ENCODE measurements at places on chromosomes 5 and 9.

GRCh38 chr9:106797299-106797698 is 65.7 kb upstream of the ZNF462 start:
- DNase-seq: no peak

GRCh38 chr5:59491945-59492344 is 401.6 kb downstream of the PDE4D start:
- no peak for DNase-seq

DNA sequence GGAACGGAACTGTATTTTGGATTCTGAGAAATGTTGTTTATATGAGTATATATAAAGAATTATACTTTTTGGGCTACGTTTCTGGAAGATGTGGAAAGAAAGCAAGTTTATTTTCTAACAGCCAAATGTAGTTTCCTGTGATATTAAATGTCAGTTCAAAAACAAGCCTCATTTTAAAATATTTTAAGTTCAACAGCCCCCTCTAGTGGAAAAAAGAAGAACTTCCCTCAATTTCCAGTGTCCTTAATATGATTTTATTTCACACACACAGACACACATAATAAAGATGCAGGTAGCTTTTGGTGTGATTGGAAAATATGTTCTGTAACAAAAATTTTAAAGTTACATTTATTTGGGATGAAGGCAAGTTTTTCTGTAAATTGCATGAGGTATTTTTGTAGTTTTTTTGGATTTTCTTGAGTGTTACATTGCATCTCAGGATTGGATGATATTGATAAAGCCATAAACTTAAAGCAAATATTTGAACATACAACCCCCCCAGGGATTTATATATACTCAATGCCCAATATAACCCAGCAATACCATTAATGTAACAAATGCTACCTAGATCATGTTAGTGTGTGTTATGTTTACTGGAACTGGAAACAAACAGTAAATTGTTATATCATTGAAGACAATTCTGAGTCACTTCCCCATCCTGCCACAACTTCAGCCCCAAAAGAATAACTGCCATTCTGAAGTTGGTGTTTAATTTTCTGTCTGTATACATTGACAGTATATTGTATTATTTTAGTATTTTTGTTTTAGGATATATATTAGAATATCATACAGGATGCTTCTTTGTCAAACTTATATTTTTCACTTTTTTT is 54.0 kb downstream of the CCDC171 start:
- no peak for DNase-seq

DNA sequence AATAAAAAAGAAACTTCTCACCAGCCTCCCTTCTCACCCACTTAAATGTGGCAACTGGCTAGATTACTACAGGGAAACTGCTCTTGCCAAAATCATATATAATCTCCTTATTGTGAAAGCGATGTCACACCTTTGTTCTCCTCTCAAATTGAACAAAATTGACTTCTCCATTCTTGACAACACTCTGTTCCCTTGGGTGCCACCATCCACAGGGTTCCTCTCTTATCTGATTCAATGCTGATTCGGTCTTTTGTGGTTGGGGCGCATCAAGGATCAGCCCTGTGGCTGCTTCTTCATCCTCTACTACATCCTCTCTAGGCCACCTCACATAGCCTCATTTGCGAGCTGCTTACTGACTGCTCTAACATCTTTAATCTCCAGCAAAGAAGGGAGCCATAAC is 86.1 kb downstream of the EDIL3 start:
- DNase-seq: no peak

DNA sequence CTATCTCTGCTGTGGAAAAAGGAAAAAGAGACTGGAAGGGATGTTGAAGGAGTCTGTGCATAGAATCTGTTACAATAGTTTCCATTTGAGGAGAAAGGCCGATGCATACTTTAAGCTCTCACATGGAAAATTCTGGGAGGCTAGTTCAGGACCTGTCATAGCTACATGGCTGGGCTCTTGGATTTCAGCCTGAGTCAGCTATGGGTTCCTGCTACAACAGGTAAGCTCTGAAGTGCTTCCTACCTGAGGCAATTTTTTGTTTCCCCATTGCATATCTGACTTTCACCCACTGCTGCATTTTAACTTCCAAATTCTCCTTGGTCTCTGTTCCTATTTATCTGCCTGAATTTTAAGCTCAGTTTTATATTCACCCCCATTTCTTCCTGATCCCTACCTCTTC is 310.7 kb downstream of the RAB3C start:
- DNase-seq: no peak

DNA sequence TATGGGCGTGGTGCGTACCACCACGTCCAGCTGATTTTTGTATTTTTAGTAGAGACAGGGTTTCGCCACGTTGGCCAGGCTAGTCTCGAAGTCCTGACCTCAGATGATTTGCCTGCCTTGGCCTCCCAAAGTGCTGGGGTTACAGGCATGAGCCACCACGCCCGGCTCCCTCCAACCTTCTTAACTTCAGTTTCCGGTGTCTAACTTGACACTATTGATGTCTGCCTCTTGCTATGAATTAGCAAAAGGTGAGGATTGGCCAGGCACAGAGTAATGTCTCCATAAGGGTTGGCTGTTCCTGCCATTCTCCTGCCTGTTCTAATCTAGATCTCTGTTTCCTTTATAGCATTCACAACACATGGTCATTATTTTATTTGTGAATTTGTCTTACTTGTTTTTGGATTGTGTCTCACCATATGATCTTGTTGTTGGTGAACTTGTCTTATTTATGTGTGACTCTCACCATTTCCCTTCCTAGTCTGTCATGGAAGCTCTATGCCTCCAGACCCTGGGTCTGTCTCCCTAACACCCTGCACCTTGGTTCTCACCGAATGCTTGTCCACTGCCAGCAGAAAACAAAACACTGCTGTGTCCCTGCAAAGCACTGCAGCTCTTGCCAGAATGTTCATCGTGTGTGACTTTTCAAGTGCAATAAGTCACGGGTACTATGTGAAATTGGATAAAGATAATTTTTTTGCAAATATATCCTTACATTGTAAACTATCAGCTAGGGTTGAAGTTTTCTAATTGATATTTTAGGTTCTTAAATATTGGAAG is 26.0 kb downstream of the BASP1 start:
- no peak for DNase-seq

DNA sequence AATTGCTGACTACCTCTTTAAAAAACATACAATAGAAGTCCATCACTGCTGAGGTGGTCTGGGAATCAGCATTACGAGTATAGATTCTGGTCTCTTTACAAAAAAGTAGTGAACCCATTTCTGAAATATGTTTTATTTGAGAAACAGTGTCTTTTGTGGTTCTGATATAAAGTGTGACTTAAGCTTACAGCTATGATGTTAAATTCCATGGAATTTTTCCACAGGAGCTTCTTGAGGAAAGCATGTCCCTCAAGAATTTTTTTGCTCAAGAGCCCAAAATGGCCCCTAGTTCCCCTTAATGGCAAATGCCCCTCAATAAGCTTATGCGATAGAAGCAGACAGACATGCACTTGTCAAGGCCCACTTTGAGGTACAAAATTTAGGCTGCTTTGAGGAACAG is 265.7 kb downstream of the FAM170A start:
- DNase-seq: no peak

DNA sequence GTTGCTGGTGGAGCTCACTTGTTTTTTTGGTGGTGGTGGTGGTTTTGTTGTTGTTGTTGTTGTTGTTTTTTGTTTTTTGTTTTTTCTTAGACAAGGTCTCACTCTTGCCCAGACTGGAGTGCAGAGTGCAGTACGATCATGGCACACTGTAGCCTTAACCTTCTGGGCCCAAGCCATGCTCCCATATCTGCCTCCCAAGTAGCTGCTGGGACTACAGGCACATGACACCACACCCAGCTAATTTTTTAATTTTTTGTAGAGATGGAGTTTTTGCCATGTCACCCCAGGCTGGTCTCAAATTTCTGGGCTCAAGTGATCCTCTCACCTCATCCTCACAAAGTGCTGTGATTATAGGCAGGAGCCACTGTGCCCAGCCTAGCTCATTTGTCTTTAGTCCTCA is 53.5 kb downstream of the NUP214 start:
- no peak for DNase-seq

DNA sequence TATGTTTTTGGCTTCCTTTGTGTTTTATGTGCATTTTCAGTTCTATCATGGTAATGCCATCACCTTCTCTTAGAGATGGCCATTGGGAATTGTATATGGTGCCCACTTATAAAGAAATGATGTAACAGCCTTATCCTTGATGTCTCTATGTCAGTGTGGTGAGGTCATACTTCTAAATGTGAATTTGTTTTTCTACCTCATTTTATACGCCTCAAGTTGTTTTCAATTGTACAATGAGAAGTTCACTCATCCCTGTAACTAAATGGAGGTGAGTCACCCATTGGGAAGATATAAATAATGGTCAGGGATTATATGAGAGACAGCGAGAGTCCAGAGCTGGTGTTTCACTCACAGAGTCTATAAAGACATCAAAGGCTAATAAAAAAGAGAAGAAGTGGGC is 402.4 kb downstream of the AGTPBP1 start:
- DNase-seq: no peak

GRCh38 chr9:81470864-81471263 is 218.5 kb downstream of the TLE1 start:
- DNase-seq: no peak

- DNase-seq: no peak
Observed at GRCh38 chr5:111942201-111942600, 185.2 kb upstream of the NREP start.

DNA sequence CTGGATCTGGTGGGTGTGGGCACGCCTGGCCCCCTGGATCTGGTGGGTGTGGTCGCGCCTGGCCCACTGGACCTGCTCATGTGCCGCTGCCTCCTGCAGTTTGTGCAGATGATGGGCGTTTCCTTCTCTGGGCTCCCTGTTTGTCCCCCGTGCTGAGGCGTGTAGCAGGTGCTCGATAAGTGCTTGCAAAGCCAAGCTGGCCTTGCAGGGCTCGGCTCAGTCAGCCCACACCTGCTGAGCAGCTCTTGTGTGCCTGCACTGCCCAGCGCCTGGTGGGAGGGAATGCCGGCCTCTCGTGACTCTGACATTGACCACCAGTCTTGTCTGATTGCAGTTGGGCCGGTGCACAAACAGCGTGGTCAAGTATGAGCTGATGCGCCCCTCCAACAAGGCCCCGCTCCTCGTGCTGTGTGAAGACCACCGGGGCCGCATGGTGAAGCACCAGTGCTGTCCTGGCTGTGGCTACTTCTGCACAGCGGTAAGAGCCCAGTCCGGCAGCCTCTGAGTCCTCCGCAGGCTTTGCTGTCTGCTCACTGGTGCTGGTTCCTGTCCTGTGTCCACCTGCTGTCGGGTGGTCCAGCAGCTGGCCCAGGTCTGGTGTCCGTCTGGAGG is 102.7 kb upstream of the CACNA1B start:
- DNase-seq: no peak

DNA sequence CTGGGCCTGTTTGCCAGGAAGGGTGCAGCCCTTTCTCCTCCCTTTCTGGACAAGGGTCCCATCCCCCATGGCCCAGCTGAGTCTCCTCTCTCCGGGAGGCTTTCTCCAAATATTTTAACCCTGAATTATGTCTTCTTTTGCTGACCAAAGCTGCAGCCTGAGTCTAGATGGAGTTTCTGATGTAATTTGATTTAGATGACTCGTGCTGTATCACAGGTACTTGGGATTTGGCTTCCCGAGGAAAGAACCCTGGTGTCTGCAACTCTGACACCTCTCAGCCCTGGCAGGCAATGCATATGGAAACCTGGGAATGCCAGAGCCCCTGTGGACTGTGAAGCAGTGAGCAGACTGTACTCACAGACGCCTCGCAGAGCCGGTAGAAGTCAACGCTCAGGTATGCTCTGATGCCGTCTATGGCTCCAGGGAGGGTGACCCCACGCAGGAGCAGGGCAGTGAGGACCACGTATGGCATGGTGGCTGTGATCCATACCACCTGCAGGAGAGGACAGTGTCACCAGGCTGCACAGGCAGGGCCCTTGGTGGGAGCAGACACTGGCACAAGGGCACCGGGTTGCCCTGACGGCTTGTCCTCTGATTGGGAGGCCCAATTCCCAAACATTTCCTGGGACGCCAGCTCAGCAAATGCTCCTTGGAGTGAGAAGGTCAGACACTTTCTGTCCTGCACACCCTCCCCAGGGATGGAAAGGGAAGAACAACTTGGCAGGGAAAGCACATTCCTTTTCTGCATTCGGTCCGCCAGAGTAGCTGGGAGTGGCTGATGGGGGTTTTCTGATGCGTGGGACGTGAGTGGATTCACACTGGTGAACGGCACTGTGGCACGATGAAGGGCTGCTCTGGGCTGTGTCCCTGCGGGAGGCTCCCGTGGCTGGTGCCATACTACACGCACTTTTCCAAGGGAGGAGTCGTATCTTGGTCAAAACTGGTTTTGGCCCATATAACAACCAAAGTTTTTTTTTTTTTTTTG is 24.7 kb downstream of the SLC6A3 start:
- DNase-seq: no peak

- no peak for DNase-seq
Observed at GRCh38 chr5:169706758-169707450, 69.8 kb downstream of the DOCK2 start.

DNA sequence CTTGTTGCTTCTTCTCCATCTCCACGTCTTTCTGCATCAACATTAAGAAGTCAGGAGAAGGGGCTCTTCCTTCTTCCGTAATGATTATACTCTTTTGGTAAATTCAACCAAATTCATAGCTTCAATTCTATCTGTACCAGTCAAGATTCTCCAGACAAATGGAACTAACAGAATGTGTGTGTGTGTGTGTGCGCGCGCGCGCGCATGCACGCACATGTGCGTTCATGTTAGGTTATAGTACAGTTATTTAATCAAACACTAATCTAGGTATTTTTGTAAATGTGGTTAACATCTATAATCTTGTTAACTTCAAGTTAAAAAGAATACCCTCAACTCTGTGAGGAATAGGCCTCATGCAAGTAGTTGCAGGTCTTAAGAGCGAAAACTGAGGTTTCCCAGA is 150.3 kb upstream of the TAS2R1 start:
- DNase-seq: no peak
